ENCODE measurements at places on chromosomes 5 and 9.

- H3K27me3 ChIP-seq = no peaks in the 10 kb centered on the region
- H3K4me1 ChIP-seq = peaks cover 3% of the 10 kb centered on the region
- H3K4me3 ChIP-seq = no peak overlapping the region
- no peak for DNase-seq
- H3K27ac ChIP-seq = no peak overlapping the region
Measured at GRCh38 chr5:16884595-16884994, 51.5 kb downstream of the MYO10 start.

- H3K4me1 ChIP-seq = no peaks in the 10 kb centered on the region
- no peaks in the 10 kb centered on the region for H3K27me3 ChIP-seq
- no peak overlapping the region for H3K4me3 ChIP-seq
- DNase-seq = no peak
Measured at GRCh38 chr5:107615299-107615817, 55.4 kb downstream of the EFNA5 start.

- H3K4me1 ChIP-seq = no peaks in the 10 kb centered on the region
- H3K36me3 ChIP-seq = no peaks in the 10 kb centered on the region
- no peak for DNase-seq
- H3K27me3 ChIP-seq = no peaks in the 10 kb centered on the region
Measured at GRCh38 chr9:34715639-34716215, 5.8 kb upstream of the CCL21 start.

GRCh38 chr5:1294835-1295649 lies at the start of gene TERT:
TSS of gene TERT (minus strand) at chr5:1295068. CDS start at chr5:1294989, 79 bp downstream.
- peak within 1 kb of the TSS; percentile 61 for H3K4me3 ChIP-seq
- H3K36me3 ChIP-seq = no peaks in the 10 kb centered on the region
- no peak for DNase-seq

GRCh38 chr9:70472268-70473249 lies 58.1 kb upstream of the KLF9 start:
- H3K4me3 ChIP-seq = no peak overlapping the region
- no peaks in the 10 kb centered on the region for H3K4me1 ChIP-seq
- no peak for DNase-seq
- no peaks in the 10 kb centered on the region for H3K27me3 ChIP-seq
- no peaks in the 10 kb centered on the region for H3K36me3 ChIP-seq

DNA sequence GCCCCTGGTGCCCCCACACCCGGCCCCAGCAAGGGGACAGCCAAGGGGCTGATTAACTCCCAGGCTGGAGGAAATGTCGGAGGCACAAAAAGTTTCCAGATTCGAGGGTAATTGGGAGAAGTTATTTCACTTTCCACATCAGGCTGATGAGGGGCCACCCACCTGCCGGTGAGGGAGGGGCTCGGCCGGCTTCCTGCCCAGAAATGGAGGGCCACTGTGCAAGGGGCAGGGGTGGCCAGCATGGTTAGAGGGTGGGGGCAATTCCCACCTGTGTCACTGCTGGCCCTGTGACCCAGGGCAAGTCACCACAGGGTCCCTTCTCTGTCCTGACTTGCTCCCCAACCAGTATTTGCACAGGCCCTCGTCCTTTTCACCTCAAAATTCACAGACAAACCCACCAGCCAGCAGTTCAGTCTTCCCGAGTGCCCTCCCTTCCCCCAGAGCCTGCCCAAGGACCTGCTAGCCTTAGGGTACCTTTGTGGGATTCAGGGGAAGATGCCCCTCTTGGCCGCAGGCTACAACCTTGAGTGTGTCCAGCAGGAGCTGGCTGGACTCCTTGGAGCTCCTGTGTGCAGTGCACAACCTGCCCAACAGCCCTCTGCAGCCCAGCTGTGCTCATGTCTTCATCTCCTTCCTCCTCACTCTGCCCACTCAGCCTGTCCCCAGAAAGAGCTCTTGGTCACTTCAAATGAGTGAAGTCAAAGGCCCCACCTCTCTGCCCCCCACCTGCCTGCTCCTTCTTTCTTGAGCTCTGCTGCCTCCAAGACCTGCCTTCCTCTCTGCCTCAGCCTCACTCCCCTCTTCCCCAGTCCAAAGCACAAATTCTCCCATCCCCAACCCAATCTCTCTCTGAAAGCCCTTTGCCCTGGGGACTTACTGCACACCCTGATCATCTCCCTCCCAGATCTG lies 130.5 kb downstream of the BARX1 start:
- no peak for DNase-seq
- no peaks in the 10 kb centered on the region for H3K36me3 ChIP-seq
- H3K27ac ChIP-seq = no peak overlapping the region

DNA sequence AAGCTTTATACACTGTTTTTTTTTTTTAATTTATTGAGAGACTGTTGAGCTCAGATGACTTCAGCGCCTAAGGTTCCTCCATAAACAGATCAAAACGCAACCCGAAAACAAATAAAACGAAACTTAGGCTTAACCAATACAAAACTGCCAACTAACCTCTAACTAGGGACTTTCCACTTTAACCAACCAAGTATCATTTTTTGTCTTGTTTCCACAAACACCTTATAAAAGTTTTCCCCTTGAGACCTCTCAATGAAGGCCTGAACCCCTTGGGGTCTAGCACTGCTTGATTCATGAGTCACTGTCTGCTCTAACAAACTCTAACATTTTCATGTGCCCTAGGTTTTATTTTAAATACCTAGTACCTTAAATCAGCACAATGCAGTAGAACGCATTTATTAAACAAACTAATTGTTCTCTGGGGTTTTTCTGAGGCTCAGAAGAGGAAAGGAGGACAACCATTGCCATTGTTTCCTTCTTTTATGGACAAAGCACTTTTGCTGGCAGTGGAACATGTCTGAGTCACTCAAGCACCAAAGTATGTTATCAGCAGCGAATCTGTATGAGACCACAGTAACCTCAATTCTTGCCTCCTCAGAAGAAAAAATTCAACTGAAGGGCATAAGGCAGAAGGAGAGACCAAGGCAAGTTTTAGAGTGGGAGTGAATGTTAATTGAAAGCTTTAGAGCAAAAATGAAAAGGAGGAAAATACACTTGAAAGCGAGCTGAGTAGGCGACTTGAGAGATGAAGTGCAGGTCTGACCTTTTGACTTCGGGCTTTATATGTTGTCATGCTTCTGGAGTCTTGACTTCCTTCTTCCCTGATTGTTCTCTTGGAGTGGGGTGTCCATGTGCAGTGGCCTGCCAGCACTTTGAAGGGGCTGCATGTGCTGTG lies 97.7 kb upstream of the HCN1 start:
- H3K27ac ChIP-seq = peak overlapping the region; percentile 14
- no peaks in the 10 kb centered on the region for H3K4me1 ChIP-seq

DNA sequence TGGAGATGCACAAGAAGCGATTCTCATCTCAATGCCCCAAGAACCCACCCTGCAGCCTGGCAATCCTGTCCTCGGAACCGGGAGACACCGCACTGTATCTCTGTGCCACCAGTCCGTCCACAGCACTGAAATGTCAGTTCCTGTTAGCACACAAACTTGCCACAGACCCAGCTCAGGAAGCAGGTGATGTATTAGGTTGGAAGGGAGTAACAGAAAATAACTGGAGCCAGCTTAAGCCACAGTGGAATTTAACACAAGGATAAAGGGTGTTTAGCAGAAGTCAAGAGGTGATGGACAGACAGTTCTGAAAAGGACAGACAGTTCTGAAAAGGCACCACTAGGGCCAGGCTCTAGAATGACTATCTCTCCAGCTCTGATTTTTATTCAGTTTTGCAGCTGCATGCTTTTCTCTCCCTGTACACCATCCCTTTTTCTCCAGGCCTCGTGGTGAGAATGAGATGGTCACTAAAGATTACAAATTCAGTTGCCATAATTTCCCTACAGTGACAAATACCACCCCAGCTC lies 114.4 kb downstream of the ANKRD18B start:
- no peaks in the 10 kb centered on the region for H3K36me3 ChIP-seq
- no peaks in the 10 kb centered on the region for H3K4me1 ChIP-seq
- DNase-seq = no peak

- H3K4me3 ChIP-seq = no peak overlapping the region
- H3K36me3 ChIP-seq = no peaks in the 10 kb centered on the region
- H3K4me1 ChIP-seq = peaks cover 14% of the 10 kb centered on the region
- no peaks in the 10 kb centered on the region for H3K27me3 ChIP-seq
- no peak for DNase-seq
Measured at GRCh38 chr9:129449066-129449465, 171.8 kb downstream of the C9orf50 start.

GRCh38 chr9:16729651-16730050 lies 140.8 kb downstream of the BNC2 start:
- no peaks in the 10 kb centered on the region for H3K36me3 ChIP-seq
- no peak overlapping the region for H3K4me3 ChIP-seq
- peaks cover 2% of the 10 kb centered on the region for H3K4me1 ChIP-seq

DNA sequence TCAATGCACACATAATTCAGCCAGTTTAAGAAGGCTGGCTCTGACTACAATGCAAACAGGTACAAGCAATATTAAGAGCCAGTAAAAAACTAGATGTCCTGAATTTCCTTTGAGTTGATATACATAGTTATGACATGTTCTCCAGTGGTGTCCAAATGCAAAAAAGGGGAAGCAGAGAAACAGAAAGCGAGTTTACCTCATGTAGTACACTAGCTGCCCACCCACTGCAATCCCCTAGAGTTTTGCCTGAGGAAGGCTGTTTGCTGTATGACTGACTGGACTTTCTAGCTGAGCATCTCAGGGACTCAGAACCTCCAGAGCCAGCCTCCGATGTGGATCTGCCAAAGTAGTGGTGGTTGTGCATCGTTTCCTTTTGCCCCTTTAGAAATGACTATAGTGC lies 44.8 kb upstream of the SLC1A3 start:
- no peak overlapping the region for H3K4me3 ChIP-seq
- H3K27me3 ChIP-seq = no peaks in the 10 kb centered on the region
- no peaks in the 10 kb centered on the region for H3K36me3 ChIP-seq
- H3K27ac ChIP-seq = no peak overlapping the region

- no peak overlapping the region for H3K27ac ChIP-seq
- DNase-seq = peak; percentile 94
- H3K4me3 ChIP-seq = no peak overlapping the region
- H3K36me3 ChIP-seq = no peaks in the 10 kb centered on the region
Measured at GRCh38 chr9:37371565-37372464, 50.7 kb upstream of the GRHPR start.

- H3K27ac ChIP-seq = peak overlapping the region; percentile 56
- no peaks in the 10 kb centered on the region for H3K36me3 ChIP-seq
- H3K4me1 ChIP-seq = no peaks in the 10 kb centered on the region
- peak; percentile 52 for DNase-seq
- peak overlapping the region; percentile 99 for H3K4me3 ChIP-seq
- H3K27me3 ChIP-seq = no peaks in the 10 kb centered on the region
Measured at GRCh38 chr5:44809215-44809955, 638 bp downstream of the MRPS30 start.

DNA sequence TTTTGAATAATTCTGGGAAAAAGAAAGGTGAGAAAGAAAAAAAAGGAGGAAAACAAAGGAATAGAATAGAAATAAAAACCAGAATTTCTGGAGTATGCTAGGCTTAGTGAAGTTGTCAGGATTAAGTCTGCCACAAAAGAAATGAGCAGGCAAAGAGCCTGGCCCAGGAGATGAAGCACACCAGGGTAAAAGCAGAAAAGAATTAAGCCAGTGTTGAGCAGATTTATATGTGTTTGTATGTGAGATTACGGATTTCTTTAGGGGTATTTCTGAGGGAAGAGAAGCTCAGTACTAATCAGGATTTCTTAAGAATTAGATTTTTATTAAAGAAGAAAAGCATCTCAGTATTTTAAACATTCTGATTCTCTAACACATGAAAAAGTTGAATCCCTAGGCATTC lies 74.5 kb downstream of the MRPS27 start:
- no peaks in the 10 kb centered on the region for H3K36me3 ChIP-seq
- DNase-seq = no peak
- no peaks in the 10 kb centered on the region for H3K4me1 ChIP-seq
- no peak overlapping the region for H3K27ac ChIP-seq

DNA sequence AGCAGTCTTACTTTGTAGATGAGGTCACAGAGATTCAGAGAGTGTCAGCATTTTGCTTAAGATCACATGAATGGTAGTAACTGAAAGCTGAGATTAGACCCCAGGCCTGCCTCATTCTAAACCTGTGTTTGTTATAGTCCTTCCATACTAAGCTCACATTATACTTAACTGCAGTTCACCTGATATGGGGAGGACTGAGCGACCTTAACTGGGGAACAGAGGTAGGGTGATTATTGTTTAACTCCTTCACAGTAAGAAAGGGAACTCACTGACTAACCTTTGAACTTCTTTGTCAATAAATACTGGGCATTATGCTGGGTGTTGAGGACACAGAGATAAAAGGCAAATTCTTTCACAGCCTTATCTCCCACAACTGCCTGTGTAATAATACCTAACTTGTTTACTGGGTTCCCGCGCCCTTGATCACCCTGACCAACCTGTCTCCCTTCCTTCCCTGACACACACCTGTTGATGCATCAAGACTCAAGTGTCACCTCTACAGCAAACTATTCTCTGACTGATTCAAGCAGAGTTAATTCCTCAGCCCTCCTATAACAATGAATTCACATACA lies 27.2 kb downstream of the DEPDC1B start:
- H3K36me3 ChIP-seq = no peaks in the 10 kb centered on the region
- H3K4me1 ChIP-seq = no peaks in the 10 kb centered on the region
- H3K4me3 ChIP-seq = no peak overlapping the region

- no peaks in the 10 kb centered on the region for H3K36me3 ChIP-seq
- H3K4me1 ChIP-seq = peaks cover 5% of the 10 kb centered on the region
- DNase-seq = peak; percentile 88
- peak within 1 kb of the TSS; percentile 97 for H3K4me3 ChIP-seq
Measured at GRCh38 chr5:157858527-157859226, at the start of gene CLINT1. TSS of gene CLINT1 (minus strand) at chr5:157859145. CDS start at chr5:157858970, 175 bp downstream.

DNA sequence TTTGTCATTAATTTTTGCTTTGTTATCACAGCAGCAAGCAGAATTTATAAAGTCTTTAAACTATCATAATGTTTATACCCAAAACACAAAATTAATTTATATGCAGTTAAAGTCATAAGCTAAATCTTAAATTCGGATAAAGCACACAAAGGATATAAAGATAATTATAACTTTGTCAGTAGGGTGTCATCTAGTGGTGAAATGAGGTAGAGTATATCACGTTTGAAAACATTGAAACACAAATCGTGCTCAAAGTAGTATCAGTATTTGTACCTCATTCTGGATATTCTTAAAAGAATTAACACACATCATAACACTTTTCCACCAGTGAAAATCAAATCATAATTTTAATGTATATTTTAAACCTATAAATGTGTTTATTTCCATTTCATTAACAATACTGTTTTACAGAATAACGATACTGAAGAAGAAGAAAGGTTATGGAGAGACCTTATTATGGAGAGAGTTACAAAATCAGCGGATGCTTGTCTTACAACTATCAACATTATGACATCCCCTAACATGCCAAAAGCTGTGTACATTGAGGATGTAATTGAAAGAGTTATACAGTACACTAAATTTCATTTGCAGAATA lies 129.5 kb downstream of the NIPBL start:
- H3K36me3 ChIP-seq = peaks cover 5% of the 10 kb centered on the region
- H3K27ac ChIP-seq = no peak overlapping the region

GRCh38 chr5:95352691-95353090 lies 38.5 kb upstream of the FAM81B start:
- H3K4me3 ChIP-seq = no peak overlapping the region
- no peaks in the 10 kb centered on the region for H3K27me3 ChIP-seq
- no peaks in the 10 kb centered on the region for H3K36me3 ChIP-seq
- no peak for DNase-seq
- peaks cover 2% of the 10 kb centered on the region for H3K4me1 ChIP-seq

GRCh38 chr9:14866200-14866749 lies 44.0 kb downstream of the FREM1 start:
- H3K36me3 ChIP-seq = peaks cover 4% of the 10 kb centered on the region
- H3K4me3 ChIP-seq = no peak overlapping the region
- H3K27ac ChIP-seq = no peak overlapping the region
- no peaks in the 10 kb centered on the region for H3K4me1 ChIP-seq

- DNase-seq = no peak
- H3K27ac ChIP-seq = no peak overlapping the region
- H3K27me3 ChIP-seq = no peaks in the 10 kb centered on the region
- H3K4me3 ChIP-seq = no peak overlapping the region
- H3K36me3 ChIP-seq = no peaks in the 10 kb centered on the region
- no peaks in the 10 kb centered on the region for H3K4me1 ChIP-seq
Measured at GRCh38 chr5:153390569-153390968, 99.9 kb upstream of the GRIA1 start.
